Panc1 (cell line): ENCODE measurements at places on chromosomes 3 and 15. TPM values are rescaled to one million over a fixed set of nuclear protein-coding genes. Genes with fewer than 3 reads are reported as not detected.

DNA sequence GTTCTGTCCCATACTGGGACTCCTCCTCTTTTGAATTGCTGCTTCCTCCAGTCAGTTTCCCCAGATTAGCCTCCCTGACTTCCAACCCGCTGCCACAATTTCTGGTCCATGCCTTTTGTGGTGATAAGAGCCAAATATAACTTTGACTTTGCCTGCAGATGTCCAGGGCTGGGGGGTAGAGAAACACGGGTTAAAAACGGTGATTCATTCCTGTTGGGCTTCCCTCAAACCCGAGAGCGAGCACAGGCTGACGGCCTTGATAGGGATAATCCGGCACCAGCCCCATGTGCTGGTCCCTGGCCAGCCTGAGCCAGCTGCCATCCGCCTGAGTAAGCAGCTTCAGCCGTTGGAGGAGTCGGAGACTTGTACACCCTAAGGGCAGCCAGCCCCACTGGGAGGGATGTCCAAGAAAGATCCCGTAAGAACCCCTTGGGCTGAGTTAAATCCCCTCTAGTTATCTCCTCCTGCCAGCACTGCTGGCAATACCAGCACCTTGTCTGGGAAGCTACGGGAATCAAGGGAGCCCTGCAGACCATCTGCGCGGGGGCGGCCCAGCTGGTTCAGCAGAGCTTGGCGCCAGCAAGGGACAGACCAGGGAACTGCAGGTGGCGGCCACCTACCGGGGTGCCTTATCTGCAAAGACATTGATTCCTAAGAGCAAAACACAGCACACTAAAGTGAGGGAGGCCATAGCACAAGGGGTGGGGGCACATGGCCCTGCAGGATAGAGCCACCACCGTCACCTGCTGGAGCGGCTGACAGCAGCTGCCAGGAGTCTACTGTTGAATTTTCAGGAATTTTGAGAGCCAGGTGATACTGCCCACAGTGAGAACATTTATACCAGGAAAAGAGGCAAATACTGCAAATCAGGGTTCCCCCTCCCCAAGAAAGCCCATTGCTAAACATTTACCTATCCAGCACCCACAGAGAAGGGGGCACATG is 18.1 kb downstream of the CSPG4 start:
- no peak for DNase-seq
- peaks cover 33% of the 10 kb centered on the region for H3K4me1 ChIP-seq
- H3K27me3 ChIP-seq, result no peaks in the 10 kb centered on the region
- no peaks in the 10 kb centered on the region for H3K36me3 ChIP-seq

Gene BCL2A1
- 4.7 TPM for total RNA-seq

Gene BFSP2
- 0.67 TPM for total RNA-seq

Gene PRR23E
- not detected for total RNA-seq

Gene GOLGA8N
- 4.1 TPM for total RNA-seq
